ENCODE measurements at places on chromosomes 16 and 17.

GRCh38 chr17:67639555-67639954 lies 78.2 kb upstream of the NOL11 start:
- DNase-seq, result no peak

DNA sequence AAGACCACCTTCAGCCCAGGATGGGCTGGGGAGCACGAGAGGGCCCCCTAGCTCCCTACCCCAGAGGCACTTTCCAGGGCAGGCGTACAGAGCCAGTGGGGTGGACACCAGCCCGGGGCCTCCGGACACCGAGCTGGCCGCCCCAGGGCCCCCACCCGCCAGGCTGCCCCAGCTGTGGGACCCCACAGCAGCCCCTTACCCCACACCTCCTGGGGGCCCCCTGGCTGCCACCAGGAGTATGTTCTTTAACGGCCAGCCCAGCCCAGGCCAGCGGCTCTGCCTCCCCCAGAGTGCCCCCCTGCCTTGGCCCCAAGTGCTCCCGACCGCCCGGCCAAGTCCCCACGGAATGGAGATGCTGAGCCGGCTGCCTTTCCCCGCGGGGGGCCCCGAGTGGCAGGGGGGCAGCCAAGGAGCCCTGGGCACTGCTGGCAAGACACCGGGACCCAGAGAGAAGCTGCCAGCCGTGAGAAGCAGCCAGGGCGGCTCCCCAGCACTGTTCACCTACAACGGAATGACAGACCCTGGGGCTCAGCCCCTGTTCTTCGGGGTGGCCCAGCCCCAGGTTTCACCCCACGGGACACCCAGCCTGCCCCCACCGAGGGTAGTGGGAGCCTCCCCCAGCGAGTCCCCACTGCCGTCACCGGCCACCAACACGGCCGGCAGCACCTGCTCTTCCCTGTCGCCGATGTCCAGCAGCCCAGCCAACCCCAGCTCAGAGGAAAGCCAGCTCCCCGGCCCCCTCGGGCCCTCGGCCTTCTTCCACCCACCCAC lies 24.3 kb upstream of the ZFPM1 start:
- no peak for DNase-seq

DNA sequence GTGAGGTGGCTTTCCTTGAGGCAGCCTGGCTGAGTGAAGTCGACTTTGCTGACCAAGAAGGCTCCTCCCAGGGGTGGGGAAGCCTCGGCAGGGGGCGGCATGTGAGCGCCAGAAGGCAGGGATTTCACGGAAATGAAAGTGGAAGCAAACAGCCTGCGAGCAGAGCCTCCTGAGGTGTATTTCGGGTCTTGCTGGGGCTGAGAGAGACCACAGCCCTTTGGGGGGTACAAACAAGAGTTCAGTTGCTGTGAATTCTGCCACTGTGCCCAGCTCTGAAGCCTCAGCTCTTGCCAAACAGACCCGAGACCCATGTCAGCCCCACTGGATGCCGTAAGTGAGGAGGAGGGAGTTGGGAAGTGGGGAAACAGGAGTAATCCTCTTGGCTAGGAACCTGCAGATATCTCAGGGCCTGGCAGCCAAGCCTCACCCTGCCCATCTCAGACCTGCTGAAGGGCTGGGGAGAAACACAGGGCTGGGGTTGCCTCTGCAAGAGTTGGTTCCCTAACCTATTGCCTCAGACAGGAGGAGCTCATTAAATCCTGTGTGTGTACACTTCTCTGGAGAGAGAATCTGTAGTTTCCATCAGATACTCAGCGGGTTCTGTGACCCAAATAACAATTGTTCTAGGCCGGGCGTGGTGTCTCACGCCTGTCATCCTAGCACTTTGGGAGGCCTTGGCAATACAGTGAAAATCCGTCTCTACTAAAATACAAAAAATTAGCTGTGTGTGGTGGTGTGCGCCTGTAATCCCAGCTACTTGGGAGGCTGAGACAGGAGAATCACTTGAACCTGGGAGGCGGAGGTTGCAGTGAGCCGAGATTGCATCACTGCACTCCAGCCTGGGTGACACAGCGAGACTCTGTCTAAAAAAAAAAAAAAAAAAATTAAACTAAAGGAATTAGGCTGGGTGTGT lies at the start of gene IFI35:
Gene IFI35, plus strand, starts transcription at position 146 of the 913 bp plus-strand sequence. Its CDS starts 164 bp downstream, at position 310.
- DNase-seq, result peak; percentile 51

DNA sequence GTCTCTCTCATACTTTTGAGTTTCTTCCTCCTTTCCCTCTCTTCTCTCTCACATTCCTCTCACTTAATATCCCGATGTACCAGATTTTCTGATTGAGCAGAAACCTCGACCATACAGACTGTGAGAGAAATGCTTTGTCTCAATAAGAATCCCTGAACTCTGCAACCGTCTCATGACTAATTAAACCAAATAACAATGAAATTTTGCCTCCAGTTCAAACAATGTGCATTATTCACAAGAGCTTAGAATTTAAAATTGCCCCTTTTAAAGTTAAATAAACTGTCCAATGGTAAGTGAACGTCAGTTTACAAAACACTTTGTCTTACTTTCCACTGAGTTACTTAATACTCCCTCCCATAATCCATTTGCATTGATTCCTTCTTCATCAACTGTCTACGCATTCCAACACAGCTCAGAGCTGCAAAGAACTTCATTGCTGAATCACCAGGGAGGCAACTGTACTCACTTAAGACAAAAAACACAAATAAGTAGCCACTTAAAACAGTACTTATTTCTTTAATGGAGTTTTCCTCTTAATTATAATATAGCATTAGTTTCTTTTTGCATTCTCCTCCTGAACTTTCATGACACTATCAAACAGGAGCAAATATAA lies 4.9 kb downstream of the CDH11 start:
- DNase-seq, result no peak

GRCh38 chr17:30292286-30292858 lies 628 bp upstream of the BLMH start:
- DNase-seq, result peak; percentile 4

DNA sequence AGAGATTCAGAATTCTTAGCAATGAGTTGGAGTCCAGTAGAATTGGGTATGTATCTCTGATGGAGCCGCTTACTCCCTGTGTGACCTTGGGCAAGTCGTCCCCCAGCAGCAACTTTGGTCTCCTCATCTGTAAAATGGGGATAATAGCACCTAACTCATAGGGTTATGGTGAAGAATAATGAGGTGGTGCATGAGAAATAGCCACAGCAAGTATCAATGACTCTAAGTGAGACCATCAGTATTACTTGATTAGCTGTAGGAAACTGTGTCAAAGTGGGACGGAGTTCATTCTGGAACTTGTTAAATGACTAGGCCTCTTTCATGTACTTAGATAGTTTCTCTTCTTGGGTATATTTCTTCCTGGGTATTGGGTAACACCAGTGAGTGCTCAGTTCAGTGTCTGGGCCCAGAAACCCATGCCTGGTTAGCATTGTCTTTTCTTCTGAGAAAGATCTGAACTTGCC lies 6.4 kb downstream of the PRKCB start:
- DNase-seq, result no peak

DNA sequence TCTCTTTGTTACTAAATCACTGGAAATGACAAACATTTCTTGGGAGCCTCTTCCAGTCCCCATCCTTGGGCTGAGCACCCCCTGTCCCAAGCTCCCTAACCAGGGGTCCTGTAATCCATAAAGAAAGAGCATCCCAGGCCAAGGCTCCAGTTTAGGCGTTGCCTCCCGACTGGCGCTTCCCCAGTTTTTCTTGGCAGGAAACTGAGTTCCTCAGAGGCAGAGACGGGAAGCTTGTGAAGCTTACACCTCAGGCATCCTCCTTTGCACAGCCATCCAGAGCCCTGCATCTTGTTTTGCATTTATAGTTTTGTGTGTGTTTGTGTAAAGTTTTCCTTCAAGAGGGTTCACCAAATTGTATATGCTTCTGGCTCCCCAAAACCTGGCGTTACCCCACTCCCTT lies 7.1 kb downstream of the COPZ2 start:
- no peak for DNase-seq

GRCh38 chr16:81754858-81755257 lies 24.2 kb upstream of the PLCG2 start:
- no peak for DNase-seq

DNA sequence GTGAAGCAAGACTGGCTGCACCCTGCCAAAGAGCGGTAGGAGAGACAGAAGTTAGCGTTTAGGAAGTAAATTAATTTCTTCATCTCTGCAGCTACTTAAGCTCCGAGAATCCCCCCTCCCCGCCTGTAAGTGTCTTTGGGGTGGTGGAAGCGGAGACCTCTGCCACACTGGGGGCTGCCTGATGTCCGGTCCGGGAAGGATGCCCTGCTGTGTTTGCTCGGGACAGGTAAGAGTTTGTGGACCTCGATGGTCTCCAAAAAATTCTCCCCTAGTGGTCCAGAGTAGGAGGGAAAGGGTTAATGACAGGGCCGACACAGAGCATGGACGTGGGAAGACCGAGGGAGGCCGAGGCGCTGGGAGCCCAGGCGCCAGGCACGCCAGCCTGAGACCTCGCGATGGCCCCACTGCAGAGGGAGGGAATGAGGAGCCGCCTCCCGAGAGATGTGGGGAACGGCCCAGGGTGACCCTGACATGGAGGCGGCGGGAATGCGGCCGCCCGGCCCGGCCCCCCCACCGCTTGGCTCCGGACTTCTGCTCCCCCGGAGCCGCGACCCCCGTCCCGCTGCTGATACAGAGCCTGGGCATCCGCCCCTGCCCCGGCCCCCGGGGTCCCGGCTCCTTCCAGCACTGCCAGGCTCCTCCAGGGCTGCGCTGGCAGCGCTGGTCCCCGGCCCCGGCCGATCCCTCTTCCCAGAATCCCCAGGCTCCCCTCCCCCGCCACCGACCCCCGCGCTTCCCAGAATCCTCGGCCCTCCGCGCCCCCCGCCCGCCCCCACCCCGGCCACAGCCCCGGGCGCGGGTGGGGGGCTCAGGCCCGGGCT lies 680 bp downstream of the ZNF629 start:
- DNase-seq, result no peak

DNA sequence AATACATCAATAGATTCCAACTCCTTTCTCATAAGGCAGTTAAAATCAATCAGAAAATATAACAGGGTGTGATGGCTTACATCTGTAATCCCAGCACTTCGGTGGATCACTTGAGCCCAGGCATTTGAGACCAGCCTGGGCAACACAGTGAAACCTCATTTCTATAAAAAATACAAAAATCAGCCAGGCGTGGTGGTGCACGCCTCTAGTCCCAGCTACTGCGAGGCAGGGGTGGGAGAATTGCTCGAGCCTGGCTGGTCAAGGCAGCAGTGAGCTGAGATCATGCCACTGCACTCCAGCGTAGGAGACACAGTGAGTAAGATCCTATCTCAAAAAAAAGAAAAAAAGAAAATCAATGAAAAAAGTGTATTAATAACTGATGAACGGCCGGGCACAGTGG lies 258.6 kb downstream of the NTN1 start:
- DNase-seq, result no peak

- no peak for DNase-seq
These were observed 6.5 kb upstream of the LLGL1 start for GRCh38 chr17:18218756-18219415.

GRCh38 chr17:57925361-57925990 lies 29.7 kb downstream of the CUEDC1 start:
- DNase-seq, result no peak

DNA sequence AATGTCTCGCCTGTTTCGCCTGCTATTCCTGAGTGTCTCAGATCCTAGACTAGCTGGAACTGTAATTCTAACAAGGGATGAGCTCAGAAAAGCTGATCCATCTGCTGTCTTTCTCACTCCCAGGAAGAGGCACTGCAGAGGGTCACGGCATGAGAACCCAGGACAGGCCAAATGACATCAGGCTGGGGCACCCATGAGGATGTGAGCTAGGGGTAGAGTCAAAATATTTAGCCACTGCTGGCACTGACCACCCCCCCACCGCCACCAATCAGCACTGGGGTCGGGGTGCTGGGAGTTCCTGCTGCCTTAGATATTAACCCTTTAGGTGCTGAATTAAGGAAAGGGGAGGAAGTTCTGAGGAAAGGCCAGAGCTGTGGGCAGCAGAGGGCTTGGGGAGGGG lies 112.4 kb downstream of the IRX3 start:
- DNase-seq, result no peak

Measured in BJ (cell line).